Vein endothelial cell (primary cell): ENCODE measurements at places on chromosomes 16 and 17. TPM values are rescaled to one million over a fixed set of nuclear protein-coding genes. Genes with fewer than 3 reads are reported as not detected.

CDK12 gene
- total RNA-seq = 49.3 and 51.2 TPM in 2 replicates

LRRC45 gene
- total RNA-seq = 13.9 and 17.3 TPM in 2 replicates

ZBTB4 gene
- 26.4 and 32.3 TPM in 2 replicates for total RNA-seq

SERPINF2 gene
- total RNA-seq = 0.10 TPM in 1 of 2 replicates, not detected in the other

CCDC47 gene
- total RNA-seq = 72.8 and 81.6 TPM in 2 replicates

ZNF624 gene
- 6.2 and 6.4 TPM in 2 replicates for total RNA-seq

NPIPA8 gene
- 0.19 TPM in 1 of 2 replicates, not detected in the other for total RNA-seq

CIITA gene
- 0.10 TPM in 1 of 2 replicates, not detected in the other for total RNA-seq

NDRG4 gene
- 63.3 and 127 TPM in 2 replicates for total RNA-seq

COPZ2 gene
- total RNA-seq = 6.4 and 6.5 TPM in 2 replicates
